Lower leg skin (tissue), 4 donors: ENCODE measurements at places on chromosomes 6 and 20.
A peak's percentile ranks its signal among the peaks of the same experiment; 100 is the strongest.

GRCh38 chr20:11676630-11677287, 240.9 kb upstream of the BTBD3 start:
- no peak for DNase-seq

- no peak for DNase-seq
These were observed 7.7 kb upstream of the C20orf203 start for GRCh38 chr20:32681175-32682084.

DNA sequence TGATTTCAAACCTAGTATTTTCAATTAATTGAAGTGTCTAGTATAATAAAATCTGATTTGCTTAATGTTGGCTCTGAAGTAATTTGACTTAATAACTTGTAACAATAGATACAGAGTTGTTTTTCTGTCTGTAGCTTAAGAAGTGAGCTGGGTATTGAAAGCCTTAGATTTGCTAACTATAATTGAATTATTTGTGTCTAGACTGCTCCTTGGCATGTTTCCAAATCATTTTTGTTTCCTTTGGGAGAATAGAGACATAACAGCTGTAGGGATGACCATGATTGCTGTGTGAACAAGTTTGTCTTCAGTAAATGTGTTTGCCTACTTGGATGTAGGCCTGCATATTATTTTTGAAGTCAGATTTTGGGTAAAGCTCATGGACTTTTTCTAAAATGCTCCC, 115.4 kb downstream of the SCAF8 start:
- no peak for DNase-seq

DNA sequence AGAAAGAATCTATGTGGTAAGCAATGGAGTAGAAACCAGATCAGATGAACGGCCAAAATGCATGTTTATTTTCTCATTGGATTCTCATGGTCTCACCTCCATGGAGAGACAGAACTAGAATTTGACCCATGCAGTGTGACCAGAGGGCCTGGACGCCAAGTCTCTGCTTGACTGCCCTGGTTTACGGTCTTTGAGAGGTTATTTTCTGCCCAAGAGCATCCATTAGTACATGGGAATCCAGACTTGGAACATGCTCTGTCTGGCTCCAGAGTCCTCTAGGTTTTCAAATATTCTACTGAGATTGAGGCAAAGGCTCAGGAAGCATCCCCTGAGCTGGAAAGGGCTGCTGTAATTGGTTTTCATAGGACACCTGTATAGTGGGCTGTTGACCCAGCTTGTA, 45.5 kb upstream of the UST start:
- DNase-seq = no peak

DNA sequence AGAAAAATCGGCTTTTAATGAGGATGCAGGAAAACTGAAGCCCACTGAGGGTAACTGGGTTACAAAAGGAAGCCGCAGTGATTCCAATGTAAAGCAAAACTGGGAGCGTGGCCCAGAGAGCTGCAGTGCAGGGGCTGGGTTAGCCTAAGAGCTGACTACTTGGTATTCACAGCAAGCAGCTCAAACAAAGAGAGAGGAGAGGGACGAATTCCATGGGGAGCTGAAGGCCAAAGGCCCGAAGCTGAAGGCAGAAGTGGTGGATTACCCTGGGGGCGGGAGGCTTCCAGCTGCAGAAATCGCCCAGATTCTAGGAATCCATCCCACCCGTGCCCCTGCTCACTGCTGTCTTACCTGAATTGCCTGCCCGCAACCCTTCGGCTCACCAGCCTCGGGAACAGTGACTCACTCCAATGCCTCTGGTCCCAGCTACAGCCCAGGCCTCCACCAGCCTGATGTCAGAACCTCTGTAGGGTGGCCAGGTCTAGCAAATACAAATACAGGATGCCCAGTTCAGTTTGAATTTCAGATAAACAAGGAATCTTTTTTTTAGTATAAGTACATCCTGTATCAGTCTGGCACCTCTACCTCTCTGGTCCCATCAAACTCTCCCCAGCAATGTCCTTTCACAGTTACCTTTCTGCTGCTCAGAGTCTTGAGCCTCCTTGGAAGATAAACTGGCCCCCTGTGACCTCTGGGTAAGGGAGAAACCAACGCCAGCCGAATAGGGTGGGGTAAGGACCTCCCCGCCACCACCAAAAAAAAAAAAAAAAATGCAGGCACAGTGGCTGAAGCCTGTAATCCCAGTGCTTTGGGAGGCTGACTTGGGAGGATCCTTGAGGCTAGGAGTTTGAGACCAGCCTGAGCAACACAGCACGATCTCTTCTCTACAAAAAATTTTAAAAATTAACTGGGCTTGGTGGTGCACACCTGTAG, 14.6 kb upstream of the ZMYND8 start:
- no peak for DNase-seq

DNA sequence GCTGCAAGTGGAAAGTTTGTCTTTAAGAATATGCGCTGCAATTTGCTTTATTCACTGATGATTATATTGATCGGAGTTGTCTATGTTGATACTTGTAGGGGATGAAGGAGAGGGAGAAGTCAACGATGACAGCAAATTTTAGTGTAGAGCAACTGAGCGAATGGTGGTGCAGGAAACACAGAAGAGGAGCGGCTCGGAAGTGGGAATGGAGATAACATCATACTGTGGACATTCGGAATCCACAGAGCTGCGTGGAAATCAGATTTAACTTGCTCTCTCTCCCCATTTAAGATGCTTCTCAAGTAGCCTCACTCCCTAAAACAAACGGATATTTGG, 722 bp upstream of the TMEM14B start:
- no peak for DNase-seq

DNA sequence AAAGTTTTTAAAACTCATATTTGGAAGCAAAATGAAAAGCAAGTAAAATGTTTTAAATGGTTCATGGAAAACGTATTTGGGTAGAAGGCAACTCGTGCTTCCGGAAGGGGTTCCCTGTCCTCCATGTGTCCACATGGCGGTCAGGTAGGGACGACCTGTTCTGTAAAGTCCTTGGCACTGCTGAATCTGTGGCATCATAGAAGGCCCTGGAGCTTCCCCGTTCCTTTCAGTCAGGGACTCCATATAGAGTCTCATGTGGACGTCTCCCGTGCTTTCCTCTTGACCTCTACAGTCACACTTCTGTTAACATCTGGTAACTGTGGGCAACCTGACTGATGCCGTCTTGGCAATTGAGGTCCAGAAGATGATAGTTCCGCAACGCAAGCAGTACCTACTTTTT, 11.4 kb downstream of the DYNLT1 start:
- no peak for DNase-seq

GRCh38 chr6:6659600-6660327, 71.2 kb downstream of the LY86 start:
- peak; percentile 77 for DNase-seq

DNA sequence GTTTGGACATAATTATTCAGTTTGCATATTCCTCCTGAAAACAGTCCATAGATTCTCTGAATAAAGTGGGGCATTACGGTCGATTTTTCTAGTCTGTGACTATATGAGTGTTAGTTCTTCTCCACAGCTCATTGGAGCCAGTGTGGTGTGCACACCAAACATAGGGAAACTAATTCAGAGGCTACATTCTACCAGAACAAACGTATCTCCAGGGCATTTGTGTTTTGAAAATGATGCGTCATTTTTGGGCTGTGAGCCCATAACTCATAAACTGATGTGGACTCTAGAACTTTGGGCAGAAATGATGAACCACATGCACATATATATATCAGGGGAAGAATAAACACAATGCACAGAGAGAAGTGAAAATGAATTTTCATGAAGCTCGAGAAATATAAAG, 41.8 kb downstream of the C6orf58 start:
- no peak for DNase-seq

DNA sequence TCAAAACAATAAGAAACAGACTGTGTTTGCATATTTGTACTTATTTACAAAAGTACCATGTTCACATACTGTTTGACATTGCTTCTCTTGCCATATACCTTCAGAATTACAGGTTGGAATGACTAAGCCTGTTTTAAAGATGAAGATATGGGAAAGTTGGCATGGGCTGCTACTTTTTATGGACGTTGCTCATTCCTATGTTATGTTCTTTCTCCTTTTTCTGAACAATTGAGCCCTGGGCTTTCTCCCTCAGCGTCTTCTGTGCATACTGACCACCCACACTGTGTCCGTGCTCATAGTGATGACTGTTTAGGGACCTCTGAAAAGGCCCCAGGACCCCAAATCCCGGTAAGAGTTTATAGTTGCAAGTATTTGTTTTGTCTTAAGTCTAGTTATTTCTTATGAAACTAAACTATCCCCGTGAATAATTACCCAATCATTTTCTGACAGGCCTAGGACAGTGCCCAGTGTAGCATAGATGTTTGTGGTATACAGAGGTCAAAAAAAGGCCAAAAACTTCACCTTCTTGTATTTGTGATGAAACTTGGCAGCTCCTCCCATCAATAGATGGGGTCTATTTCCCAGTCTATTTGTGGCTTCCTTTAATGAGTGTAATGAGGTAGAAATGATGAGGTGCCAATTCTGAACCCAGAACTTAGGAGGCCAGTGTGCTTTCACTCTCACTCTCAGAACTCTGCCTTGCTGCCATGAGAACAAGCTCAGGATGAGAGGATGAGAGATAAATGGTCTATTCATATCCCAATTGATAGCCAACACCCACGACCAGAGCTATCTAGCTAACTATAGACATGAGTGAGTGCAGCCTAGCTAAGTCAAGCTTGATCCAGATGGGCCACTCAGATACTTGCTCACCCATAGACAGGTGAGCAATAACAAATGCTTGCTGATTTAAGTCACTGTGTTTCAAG, 40.9 kb downstream of the GSTA4 start:
- DNase-seq = no peak

GRCh38 chr6:156850353-156850752, 73.2 kb downstream of the ARID1B start:
- DNase-seq = no peak

- DNase-seq = no peak
These were observed 43.8 kb upstream of the TMEM181 start for GRCh38 chr6:158516098-158516497.

DNA sequence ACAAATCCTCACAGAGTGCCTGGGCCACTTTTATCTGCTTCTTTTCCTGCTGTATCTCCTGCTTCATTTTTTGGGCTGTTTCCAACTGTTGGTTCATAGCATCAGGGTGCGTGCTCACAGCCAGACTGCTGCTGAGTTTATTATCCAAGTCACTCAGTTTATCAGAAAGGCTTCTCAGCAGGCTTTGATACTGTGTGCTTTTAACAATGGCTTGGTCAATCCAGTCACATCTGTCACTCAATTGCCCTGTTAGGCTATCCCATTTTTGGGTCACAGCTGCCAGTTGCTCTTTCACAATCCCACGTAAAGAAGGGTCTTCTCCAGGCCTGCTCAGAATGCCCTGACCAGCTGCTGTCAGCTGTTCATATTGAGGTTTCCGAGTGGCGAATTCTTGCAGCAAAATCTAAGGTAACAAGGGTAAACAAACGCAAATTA, 87.2 kb downstream of the DST start:
- DNase-seq = no peak

DNA sequence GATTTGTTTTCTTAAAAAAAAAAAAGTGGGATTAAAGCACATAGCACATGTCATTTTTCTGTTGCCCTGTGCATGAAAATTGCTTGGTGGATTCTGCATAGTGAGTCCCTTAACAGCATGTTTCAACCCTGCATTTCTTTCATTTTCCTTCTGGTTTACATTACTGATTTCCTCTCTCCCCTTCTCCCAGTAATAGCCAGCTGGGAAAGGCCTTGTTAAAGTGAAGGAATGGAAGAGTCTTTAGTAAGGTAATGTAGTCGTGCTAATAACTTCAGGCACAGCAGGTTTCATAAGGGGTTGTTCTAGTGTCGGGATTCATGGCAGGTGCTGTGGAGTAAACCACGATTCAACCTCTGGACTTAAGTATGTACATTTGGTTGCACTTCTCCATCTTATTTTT, 202.4 kb downstream of the FARS2 start:
- DNase-seq = no peak

DNA sequence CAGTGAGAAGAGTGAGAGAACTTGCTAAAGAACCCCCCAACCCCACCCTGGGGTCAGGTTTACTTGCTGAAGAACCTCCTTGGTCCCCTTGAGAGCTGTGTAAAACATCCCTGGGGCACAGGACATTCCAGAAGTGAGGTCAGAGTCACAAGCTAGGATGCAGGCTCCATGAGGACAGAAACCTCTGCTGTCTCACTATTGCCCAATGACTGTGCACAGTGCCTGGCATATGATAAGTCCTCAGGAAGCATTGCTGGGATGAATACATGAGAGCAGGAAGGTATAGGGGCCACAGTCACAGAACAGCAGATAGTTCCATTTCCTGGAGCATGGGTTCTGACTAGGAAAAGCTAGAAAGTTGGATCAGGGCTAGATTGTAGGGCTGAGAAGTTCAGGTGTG, 18.4 kb downstream of the NT5E start:
- no peak for DNase-seq

- no peak for DNase-seq
These were observed 578.2 kb upstream of the NRSN1 start for GRCh38 chr6:23547851-23548250.

GRCh38 chr6:47535316-47536225, 58.0 kb downstream of the CD2AP start:
- no peak for DNase-seq

GRCh38 chr6:152750694-152751093, at the start of gene VIP:
TSS of gene VIP (plus strand) at chr6:152750797. CDS start at chr6:152752178, 1,381 bp downstream.
- no peak for DNase-seq

GRCh38 chr6:50962213-50962759, 143.6 kb downstream of the TFAP2B start:
- DNase-seq = no peak

- no peak for DNase-seq
These were observed 42.1 kb upstream of the LOC128125822 start for GRCh38 chr6:63530182-63530581.

GRCh38 chr6:149306967-149307366, 10.5 kb upstream of the TAB2 start:
- no peak for DNase-seq

DNA sequence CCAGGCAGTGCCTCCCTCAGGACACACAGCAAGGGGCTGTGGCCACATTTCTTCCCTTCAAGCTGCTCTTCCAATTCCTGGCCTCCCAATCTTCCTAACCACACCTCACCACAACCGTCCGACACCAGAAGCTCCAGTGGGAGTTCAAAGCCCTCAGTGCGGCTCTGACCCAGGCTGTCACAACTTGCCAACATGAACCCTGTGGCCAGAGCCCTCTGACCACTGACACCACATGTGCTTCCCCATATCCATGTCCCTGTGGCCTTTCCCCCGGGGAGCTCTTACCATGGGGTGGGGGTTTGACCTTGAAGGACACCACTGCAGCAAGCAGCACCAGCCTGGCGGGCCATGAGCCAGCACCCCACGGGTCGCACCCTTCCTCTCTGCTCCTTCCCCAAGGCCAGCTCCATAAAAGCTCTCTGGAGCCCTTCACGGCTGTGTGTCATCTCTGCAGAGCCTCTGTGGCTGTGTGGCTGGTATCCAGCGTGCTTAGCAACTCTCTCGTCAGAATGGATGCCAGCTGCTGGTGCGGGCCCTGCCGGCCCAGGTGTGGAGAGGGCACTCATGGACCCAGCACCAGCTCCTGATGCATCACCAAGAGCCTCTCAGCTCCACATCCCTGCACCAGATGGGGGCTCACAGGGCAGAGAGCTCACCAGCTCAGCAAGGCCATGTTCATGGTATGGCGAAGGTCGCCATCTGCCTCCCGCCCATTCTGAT, 106.1 kb downstream of the PSMB1 start:
- DNase-seq = no peak

- no peak for DNase-seq
These were observed 17.4 kb upstream of the MPC1 start for GRCh38 chr6:166400181-166400580.
